Cardiac septum (tissue), 1 donor: ENCODE measurements at places on chromosomes 2 and 18.
A peak's percentile ranks its signal among the peaks of the same experiment; 100 is the strongest.

DNA sequence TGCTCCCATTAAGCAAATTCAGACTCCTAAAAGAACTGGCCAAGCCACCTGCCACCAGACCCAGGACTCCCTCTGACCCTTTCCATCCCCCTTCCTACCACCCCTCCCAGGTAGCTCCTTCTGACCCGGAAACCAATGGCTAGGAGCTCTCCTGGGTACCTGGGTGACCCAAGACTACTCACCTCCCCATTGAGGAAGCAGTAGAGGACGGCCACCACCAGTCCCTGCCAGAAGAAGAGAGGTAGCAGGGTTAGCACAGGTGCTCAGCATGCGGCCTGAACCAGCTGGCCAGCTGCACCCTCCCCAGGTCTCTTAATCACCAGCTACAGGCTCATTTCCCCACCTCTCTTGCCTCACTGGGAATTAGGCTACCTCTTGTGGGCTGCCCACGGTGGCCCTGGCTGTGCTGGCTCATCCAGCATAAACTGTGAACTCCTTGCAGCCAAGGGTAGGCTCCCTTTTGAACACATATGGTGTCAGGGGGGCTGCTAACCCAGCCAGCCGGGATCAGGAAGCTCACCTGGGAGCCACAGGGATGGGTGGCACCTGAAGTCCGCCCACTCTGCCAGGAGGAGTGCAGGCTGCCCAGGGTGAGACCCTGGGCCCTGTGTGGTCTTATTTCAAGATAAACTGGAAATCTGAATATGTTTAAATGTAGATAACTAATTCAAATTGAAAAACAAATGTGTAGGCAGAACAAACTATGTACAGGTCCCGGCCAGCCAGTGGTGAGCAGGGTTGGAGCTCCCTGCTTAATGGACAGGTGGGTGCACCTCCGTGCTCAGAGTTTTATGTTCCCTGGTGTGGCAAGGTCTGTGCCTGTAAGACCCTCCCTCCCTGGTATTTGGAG is 9.9 kb downstream of the TMEM37 start:
- no peak for DNase-seq

DNA sequence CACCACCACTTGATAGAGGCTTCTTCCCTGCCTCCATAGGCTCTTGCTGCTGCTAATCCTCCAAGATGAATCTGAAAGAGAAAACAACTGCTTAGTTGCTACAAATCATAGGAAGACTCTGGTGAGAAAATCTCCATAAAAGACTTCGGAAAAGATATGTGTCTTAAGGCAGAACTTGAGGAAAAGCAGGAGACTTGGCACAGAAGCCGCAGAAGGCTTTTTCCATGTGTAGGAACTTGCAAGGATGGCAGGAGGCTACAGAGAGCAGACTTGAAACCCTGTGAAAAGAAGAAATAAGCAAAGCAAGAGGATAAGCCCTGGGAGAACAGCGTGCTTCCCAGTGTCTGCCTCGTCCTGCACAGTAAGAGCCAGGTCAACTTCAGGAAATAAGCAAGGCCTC is 128.2 kb upstream of the NDUFV2 start:
- DNase-seq: no peak

DNA sequence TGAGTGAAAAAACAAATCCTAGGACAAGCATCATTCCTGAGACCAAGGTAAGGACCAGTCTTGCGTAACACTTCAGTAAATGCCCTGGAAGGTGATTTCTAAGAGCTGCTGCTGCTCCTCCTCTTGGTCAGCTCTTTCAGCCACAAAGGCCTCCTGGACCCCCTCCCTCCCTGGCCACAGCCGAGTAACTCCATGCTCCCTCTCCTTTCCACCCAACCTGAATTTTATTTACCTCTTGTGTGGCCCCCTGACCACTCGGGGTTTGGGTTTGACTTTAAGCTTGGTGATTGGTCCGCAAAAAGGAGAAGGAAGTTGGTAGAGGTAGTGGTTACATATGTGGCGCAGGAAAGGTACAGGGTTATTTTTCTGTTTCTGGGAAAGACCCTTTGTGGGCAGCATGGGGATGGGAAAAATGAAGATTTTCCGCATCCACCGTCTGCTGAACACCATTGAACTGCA is 9.2 kb downstream of the HTRA2 start:
- no peak for DNase-seq

DNA sequence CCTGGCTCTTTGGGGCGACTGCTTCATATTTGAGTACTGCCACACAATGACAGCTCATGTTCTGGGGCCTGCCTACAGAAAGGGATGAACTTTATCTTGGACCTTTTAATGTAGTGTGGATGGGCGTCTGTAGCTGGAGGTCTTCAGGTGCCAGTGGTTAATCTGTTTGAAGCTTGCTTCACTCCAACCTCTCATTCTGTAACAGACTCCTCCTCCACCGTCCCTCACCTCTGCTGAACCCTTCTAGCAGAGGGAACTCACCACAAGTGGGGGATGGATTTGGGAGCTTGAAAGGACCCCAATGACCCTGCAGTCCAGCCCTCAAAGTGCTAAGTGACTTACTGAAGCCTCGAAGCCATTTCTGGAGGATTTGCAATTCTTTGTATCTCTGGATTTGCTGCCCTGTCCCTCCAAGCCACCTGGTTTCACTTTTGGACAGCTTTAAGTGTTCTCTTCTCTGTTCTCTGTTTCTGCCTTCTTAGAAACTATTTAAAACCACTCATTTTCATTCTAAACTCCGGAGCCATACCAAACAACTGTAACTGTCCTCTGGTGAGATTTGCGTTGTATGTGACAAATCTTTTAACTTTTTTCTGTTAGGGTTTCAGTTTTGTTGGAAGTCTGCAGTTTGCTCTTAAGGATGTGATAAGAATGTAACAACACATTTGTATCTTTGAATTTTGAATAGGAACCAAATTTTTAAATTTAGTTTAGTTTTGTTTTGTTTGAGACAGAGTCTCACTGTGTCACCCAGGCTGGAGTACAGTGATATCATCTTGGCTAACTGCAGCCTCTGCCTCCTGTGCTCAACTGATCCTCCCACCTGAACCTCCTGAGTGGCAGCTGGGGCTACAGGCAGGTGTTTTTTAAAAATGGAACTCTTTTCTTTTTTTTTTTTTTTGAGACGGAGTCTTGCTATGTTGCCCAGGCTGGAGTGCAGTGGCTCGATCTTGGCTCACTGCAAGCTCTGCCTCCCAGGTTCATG is 37.0 kb upstream of the CASP8 start:
- DNase-seq: no peak

DNA sequence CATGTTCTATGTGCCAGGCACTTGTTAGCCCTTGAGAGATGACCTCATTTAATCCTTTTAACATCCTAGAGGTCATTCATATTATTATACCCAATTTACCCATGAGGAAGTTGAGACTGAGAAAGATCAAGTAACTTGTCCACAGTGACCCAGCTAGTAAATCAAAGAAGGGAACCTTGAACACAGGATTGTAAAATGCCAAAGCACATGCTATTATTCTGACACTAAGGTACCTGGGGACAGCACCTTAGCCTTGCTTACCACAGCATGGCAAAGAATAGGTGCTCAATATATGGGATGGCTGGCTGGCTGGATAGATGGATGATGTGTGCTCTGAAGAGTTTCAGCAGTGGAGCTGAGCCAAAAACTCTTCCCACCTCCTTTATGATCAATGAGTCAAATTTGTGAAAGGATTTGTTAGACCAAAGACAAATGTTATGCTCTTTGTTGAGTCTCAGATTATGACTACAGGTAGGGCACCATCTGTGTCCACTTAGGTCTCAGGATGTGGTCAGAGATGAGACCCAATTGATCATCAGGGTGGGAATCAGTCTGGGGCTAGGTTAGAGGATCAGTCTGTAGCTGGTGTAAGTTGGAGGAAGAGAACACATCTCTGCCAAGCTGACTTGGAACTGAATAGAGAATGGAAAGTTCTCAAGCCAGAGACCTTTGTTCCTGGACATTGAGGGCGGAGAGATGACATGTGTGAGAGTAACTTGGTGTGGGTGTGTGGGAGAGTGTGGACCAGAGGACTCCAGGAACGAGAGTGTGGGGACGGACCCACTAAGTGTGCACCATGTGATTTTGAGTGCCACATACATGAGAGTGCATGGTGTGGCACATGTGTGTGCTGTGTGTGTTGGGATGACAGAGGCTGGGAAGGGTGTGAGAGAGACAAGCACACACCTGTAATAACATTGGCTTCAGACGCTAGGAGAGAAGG is 16.3 kb upstream of the PKDCC start:
- DNase-seq: no peak

DNA sequence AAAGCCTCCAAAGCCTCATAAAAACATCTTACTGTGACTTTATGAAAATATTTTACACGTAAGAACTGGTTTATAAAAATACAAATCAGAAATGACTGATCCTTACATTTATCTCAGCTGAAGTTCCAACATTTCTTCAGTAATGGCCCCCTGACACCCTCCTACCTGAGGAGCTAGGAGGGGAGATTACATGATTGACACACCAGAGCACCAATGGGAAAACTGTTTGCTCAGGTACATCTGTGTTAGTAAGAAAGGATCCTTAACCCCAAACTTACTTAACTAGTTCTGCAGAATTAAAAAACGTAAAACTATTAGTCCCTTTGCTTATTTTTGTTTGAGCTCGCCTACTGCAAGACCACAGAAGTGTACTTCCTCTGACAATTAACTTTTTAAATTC is 27.0 kb downstream of the ENOSF1 start:
- no peak for DNase-seq

- no peak for DNase-seq
These were observed 864.0 kb upstream of the FSHR start for GRCh38 chr2:50018292-50018691.

GRCh38 chr2:168224346-168224745 is 23.0 kb downstream of the STK39 start:
- no peak for DNase-seq

DNA sequence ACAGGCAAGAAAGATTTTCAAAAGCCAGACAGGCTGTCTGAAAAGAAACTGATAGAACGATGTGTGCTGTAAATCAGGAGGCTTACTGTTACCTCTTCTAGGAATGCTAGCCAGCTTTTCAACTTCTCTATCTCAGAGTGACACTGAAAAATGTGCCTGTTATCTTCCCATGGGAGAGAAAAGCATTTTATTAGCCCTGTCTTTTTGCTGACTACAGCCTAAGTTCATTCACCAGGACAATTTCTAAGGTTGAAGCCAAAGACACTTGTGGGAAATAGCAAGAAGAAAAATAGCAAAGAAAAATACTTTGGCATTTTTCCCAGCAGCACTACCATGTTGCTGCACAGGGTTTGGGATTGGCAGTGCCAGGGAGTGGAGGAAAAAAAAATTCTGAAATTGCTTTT is 34.0 kb downstream of the ABCB11 start:
- no peak for DNase-seq

- no peak for DNase-seq
These were observed 78.7 kb downstream of the USP40 start for GRCh38 chr2:233487748-233488345.

GRCh38 chr2:148877403-148877740 is 2.3 kb downstream of the KIF5C start:
- no peak for DNase-seq

DNA sequence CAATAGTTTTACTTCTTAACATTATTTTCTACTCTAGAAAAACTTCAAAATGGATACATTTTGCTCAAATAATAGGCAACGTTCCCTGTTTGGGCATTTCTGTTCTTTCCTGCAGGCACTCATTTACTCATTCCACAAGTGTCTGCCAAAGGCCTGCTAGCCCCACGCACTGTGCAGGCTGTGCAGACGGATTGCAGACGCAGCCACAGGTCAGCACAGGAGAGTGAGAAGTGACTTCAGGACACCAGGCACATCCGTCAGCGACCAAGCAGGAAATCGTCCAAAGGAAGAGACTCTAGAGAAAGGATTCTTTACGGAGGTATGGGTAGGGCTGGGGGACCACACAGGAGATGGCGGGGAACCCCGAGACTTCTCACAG is 103.0 kb upstream of the AGAP1 start:
- no peak for DNase-seq

DNA sequence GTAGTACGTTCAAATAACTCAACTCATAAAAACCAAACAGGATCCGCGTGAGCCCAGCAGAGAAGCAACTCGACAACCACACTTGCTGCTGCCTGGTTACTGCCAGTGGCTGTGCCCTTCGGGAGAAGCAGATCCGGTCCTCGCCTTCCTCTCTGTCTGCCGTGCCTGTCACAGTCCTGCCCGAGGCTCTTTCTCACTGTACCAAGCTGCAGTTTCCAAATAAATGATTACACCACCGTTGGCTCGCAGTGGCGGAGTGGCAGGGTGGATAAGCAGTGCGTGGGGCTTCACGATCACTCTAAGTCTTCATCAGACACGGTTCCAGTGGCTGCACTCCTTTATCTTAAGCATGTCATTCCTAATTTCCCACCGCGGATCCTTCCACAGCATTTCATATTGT is 26.1 kb upstream of the SALL3 start:
- DNase-seq: no peak

GRCh38 chr2:38978296-38978903 is 88.7 kb downstream of the ARHGEF33 start:
- no peak for DNase-seq

GRCh38 chr2:120258196-120258595 is 5.5 kb downstream of the RALB start:
- peak; percentile 41 for DNase-seq

GRCh38 chr18:68461481-68462018 is 253.4 kb downstream of the TMX3 start:
- DNase-seq: no peak

DNA sequence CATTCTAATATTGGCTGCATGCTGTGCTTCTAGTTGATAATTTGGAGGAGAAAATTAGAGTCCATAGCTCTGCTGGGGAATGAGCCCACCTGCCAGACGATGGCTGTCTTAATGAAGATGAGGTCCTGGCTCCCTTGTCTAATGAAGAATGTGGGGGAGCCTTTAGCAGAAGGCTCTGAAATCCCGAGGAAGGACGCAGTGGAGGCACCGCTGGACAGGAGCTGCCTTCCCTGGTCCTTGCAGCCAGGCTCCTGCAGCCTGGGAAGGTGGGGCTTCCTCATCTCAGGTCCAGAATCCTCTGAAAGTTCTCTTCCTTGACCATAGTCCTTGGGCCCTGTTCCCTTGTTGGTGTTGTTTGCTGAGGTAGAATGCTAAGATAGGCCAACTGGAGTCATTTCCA is 208.3 kb downstream of the AGAP1 start:
- no peak for DNase-seq

- DNase-seq: no peak
These were observed 187.7 kb downstream of the MYO3B start for GRCh38 chr2:170365686-170366085.

DNA sequence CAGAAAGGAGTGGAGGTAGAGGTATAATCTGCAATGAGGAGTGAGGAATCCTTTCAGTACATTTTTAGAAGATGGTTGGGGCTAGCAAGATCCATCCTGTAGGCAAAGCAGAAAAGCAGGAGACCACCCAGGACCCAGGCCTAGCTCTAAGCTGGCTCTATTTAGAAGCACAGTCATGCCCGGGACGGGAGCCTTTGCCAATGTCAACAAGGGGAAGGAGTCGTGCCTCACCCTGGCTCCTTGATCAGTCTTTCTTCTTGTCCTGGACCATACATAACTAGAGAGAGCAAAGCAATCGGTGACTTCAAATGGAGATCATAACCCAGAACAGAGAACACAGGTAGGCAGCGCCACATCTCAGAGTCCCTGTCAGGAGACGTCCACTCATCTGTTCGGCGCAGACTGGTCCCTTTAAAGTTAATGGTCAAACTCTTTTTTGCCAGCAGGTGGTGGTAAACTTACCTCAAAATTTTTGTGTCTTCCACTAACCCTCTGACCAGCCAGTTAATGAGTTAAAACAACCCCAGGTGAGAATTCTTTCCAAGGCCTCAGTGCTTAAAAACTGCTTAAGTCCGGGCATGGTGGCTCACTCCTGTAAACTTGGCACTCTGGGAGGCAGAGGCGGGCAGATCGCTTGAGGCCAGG is 8.0 kb downstream of the MC5R start:
- DNase-seq: no peak
